ENCODE measurements at places on chromosomes 7 and 10. TPM values are rescaled to one million over a fixed set of nuclear protein-coding genes. Genes with fewer than 3 reads are reported as not detected.

The IKZF1 gene
- polyA plus RNA-seq: 206 TPM

DNA sequence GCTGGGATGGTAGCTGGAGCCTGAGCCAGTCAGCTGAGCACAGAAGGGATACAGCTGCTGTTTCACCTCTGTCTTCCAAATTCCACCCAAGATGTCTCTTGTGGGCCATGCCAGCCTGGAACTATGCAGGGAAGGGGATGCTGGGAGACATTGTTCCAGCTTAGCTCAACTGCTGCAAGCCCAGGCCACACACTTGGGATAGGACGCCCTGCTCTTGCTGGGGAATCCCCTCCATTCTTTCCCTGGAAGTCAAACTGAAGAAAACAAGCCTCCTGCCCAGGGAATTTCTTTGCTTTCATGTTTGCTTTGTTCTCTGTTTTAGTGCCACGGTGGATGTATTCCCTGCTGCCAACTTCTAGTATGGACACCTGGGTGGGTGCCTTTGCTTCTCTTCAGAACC, 55.2 kb upstream of the CDK13 start:
- H3K4me3 ChIP-seq: no peak overlapping the region
- DNase-seq: no peak
- no peaks in the 10 kb centered on the region for H3K36me3 ChIP-seq
- no peak overlapping the region for H3K27ac ChIP-seq

DNA sequence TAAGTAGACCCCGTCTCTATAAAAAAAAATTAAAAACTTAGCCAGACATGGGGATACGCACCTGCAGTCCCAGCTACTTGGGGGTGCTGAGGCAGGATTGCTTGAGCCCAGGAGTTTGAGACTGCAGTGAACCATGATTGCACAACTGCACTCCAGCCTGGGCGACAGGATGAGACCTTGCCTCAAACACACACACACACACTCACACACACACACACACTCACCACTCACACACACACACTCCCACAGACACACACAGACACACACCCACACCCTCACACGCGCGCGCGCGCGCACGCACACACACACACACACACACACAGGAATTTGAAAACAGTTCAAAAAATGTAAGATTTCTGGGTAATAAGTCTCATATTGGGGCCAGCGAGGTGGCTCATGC, 8.7 kb upstream of the GRIFIN start:
- H3K27me3 ChIP-seq: peaks cover 29% of the 10 kb centered on the region
- no peak for DNase-seq
- H3K4me3 ChIP-seq: no peak overlapping the region
- H3K36me3 ChIP-seq: no peaks in the 10 kb centered on the region
- H3K27ac ChIP-seq: no peak overlapping the region

GRCh38 chr7:98872328-98872924, 2.6 kb upstream of the TMEM130 start:
- H3K4me1 ChIP-seq: peaks cover 5% of the 10 kb centered on the region
- H3K27me3 ChIP-seq: peaks cover 18% of the 10 kb centered on the region
- no peak overlapping the region for H3K4me3 ChIP-seq

- no peak for DNase-seq
- no peaks in the 10 kb centered on the region for H3K4me1 ChIP-seq
- H3K27me3 ChIP-seq: peaks cover 36% of the 10 kb centered on the region
- no peak overlapping the region for H3K27ac ChIP-seq
- H3K4me3 ChIP-seq: no peak overlapping the region
These were observed 125.7 kb upstream of the KCTD7 start for GRCh38 chr7:66503036-66503370.

GRCh38 chr10:133082685-133083421, 4.9 kb upstream of the ADGRA1 start:
- no peaks in the 10 kb centered on the region for H3K36me3 ChIP-seq
- no peaks in the 10 kb centered on the region for H3K4me1 ChIP-seq
- H3K4me3 ChIP-seq: no peak overlapping the region
- DNase-seq: no peak
- H3K27me3 ChIP-seq: peaks cover 30% of the 10 kb centered on the region

The ANAPC16 gene
- 708 TPM for polyA plus RNA-seq

The HOXA7 gene
- not detected for polyA plus RNA-seq

DNA sequence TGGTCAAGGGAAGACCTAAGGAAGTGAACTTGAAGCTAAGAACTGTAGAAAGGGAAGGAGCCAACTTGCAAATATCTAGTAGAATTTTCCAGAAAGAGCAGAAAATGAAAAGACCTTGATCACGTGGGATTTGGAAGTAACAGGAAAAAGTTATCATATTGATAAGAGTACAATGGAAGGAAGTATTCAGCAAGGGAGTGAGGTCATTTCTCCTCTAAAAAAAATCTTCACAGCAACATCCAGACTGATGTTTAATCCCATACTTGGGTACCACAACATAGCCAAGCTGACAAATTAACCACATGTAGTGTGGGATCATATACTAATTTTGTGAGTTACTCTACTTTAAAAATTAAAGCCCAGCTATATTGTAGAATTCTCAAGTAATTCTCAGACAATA, 207.0 kb upstream of the CXCL12 start:
- H3K4me3 ChIP-seq: no peak overlapping the region
- no peaks in the 10 kb centered on the region for H3K36me3 ChIP-seq
- H3K27ac ChIP-seq: no peak overlapping the region
- peaks cover 11% of the 10 kb centered on the region for H3K27me3 ChIP-seq
- no peak for DNase-seq
- H3K4me1 ChIP-seq: no peaks in the 10 kb centered on the region

- no peak overlapping the region for H3K4me3 ChIP-seq
- peaks cover 6% of the 10 kb centered on the region for H3K27me3 ChIP-seq
- no peak for DNase-seq
- H3K36me3 ChIP-seq: no peaks in the 10 kb centered on the region
- no peaks in the 10 kb centered on the region for H3K4me1 ChIP-seq
These were observed 53.5 kb upstream of the ARHGAP21 start for GRCh38 chr10:24777196-24777595.

The LOXL4 gene
- 2.1 TPM for polyA plus RNA-seq

DNA sequence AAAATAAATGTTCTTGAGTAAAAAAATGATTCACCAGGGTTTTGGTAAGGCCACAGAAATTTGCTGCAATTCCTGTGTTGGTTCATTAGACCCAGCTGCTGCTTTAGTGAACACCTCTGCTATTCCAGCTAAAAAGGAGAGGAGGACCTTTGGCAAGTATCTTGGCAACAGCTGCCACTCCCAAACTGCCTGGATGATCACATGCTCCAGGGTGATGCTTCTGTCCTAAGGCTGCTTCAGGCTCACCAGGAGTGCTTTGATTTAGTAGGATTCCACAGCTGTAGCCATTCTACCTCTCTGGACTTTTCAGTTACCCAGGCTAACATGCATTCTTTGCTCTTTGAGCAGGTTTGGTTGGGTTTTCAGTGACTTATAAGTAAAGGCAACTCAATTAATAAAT, 82.6 kb upstream of the NPVF start:
- no peak overlapping the region for H3K27ac ChIP-seq
- no peak overlapping the region for H3K4me3 ChIP-seq
- H3K27me3 ChIP-seq: peaks cover 4% of the 10 kb centered on the region
- no peak for DNase-seq

The ITPRID1 gene
- not detected for polyA plus RNA-seq

DNA sequence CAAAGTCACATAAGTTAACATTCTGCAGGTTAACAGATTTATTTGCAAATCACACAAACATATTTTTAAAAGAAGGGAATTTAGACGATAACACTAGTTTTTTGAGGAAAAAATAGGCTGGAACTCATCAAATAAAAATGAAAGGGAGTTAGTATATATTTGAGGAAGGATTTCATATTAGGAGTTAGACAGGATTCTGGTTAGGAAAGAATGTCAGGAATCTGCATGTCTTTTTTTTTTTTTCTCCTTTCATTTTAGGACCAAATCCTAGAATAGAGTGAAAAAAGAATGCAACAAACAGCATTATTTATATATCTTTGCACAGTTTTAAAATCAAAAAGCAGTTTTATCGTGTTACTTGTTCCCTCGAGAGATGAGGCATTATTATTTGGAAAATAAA, 8.9 kb upstream of the TRDMT1 start:
- H3K4me1 ChIP-seq: peaks cover 7% of the 10 kb centered on the region
- DNase-seq: no peak
- H3K36me3 ChIP-seq: no peaks in the 10 kb centered on the region
- H3K4me3 ChIP-seq: no peak overlapping the region
- no peaks in the 10 kb centered on the region for H3K27me3 ChIP-seq

The CNTNAP2 gene
- 132 TPM for polyA plus RNA-seq

The EGR2 gene
- polyA plus RNA-seq: 6.5 TPM

GRCh38 chr7:2824026-2824677, 20.0 kb downstream of the GNA12 start:
- DNase-seq: no peak
- H3K4me3 ChIP-seq: no peak overlapping the region
- no peaks in the 10 kb centered on the region for H3K27me3 ChIP-seq
- peak overlapping the region; percentile 87 for H3K27ac ChIP-seq
- H3K36me3 ChIP-seq: peaks cover 8% of the 10 kb centered on the region

DNA sequence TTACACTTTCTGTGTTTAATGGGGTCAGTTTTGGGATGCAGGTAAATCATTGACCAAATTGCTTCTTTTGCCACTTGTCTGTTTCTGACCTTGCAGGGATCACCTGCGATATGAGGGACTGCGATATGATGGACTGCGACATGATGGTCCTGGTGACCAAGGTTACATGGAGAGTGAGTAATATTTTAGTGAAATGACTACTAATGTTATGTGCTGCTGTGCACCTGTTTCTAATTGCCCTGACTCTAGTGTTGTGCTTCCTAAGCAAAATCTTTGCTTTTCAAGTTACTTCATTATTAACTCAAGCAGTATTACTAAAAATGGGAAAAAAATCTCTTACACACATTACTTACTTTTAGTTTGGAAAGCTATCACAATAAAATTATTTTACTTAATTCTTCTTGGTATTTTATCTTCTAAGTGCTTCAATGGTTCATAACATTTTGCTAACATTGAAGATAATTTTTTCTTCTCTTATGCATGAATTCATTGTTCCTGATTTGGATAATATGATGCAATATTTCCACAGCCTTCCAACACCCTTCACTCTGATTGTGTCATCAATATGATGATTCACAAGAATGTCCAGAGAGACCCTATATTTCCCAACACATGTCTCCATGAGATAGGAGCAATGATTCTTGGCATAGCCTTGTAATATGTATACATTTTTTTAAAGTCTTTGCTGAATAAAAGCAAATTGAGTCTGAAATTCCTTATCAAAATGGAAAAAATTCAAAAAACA, 306.2 kb upstream of the AKR1E2 start:
- H3K4me3 ChIP-seq: no peak overlapping the region
- H3K27me3 ChIP-seq: peaks cover 6% of the 10 kb centered on the region
- peaks cover 16% of the 10 kb centered on the region for H3K4me1 ChIP-seq

The PLXDC2 gene
- not detected for polyA plus RNA-seq

The ZNF804B gene
- not detected for polyA plus RNA-seq

DNA sequence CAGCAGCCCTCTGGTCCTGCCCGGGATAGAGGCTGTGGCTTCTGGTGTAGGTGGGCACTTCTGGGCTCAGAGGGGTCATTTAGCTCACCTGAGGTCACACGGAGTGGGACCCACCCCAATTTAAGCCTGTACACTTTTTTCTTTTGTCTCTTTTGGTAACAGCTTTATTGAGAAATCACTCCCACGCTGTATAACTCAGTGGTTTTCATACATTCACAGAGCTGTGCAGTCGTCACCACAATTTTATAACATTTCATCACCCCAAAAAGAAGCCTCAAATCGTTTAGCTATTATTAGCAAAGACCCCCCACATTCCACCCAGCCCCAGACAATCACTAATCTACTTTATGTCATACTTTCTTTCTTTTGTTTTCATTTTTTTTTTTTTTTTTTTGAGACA, 62.3 kb downstream of the LHPP start:
- H3K4me3 ChIP-seq: no peak overlapping the region
- H3K27ac ChIP-seq: no peak overlapping the region
- no peaks in the 10 kb centered on the region for H3K27me3 ChIP-seq

The ADAM8 gene
- polyA plus RNA-seq: 47.1 TPM

The GHRHR gene
- polyA plus RNA-seq: not detected

GRCh38 chr7:32762925-32763293, 128.7 kb downstream of the KBTBD2 start:
- H3K36me3 ChIP-seq: peaks cover 6% of the 10 kb centered on the region
- H3K4me3 ChIP-seq: peak overlapping the region; percentile 82
- H3K27ac ChIP-seq: peak overlapping the region; percentile 30

The ACBD5 gene
- 13.9 TPM for polyA plus RNA-seq

- no peak overlapping the region for H3K27ac ChIP-seq
- no peaks in the 10 kb centered on the region for H3K36me3 ChIP-seq
- DNase-seq: no peak
- H3K4me3 ChIP-seq: no peak overlapping the region
- no peaks in the 10 kb centered on the region for H3K4me1 ChIP-seq
These were observed 55.1 kb upstream of the ZEB1 start for GRCh38 chr10:31263903-31264302.

DNA sequence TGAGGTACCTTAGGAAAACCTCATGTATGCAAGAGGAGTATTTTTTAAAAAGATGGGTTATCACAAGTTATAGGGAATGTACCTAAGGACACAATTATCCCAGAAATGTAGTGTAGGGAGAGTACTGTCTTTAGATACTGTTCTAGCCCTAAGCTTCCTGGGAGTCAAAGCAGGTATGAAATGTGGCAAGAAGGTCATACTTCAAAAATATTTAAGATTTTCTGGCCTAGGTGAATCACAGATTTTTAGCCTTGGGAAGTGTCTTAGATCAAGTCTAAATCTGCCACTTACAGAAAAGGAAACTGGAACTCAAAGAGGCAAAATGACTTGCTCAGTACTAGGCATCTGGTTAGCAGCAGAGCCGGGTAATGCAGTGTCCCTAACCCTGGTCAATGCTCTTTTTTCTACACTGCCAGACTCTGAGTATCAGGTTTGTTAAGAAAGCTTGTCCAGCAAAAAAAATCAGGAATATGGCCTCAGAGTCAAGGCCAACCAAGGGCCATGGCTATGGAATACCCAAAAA, 13.9 kb downstream of the PIK3AP1 start:
- no peak for DNase-seq
- peaks cover 72% of the 10 kb centered on the region for H3K4me1 ChIP-seq
- peak overlapping the region; percentile 59 for H3K27ac ChIP-seq
- no peaks in the 10 kb centered on the region for H3K27me3 ChIP-seq
- H3K4me3 ChIP-seq: peak overlapping the region; percentile 57

The FOXI2 gene
- not detected for polyA plus RNA-seq

The RBM33 gene
- 37.6 TPM for polyA plus RNA-seq
